ENCODE measurements at places on chromosomes 11 and 22.

DNA sequence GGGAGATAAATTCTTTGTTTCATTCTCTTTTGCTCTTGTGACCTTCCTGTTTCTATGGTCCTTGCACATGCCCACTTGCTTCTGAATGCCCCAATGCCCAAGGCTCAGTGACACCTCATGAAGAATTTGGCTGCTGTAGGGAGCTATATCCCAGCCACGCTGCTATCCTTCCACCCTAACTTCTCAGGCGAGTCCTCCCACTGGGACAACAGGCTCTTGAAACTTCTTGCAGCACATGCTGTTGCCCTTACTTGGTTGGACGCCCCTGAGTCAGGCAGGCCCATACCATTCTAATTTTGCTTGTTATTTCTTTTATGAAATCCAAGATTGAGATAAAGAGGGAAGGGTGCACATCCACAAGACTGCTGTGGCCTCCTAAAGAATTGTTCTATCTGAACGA lies 57.6 kb upstream of the BLID start:
- no peak for DNase-seq

DNA sequence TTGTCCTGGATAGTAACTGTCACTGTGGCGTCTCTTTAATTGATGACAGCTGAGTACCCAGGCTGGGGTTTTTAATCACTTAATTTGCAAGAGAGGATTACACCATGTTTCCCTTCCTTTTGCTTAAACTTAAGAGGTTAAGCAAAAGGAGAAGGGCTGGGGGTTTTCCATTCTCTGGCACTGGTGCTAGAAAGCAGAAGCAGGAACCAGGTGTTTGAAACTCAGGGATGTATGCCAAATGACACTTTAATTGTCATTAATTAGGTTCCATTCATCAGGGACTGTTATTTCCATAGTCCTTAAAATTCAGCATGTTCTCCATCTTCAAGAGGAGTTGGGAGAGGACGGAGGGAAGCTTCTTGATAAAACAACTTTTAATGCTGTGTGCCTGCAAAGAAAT lies 746.2 kb downstream of the NELL1 start:
- DNase-seq, result no peak

- DNase-seq, result no peak
Observed at GRCh38 chr22:23649071-23649501, 17.0 kb upstream of the DRICH1 start.

GRCh38 chr11:69834251-69834650 lies 15.0 kb upstream of the FGF3 start:
- no peak for DNase-seq

DNA sequence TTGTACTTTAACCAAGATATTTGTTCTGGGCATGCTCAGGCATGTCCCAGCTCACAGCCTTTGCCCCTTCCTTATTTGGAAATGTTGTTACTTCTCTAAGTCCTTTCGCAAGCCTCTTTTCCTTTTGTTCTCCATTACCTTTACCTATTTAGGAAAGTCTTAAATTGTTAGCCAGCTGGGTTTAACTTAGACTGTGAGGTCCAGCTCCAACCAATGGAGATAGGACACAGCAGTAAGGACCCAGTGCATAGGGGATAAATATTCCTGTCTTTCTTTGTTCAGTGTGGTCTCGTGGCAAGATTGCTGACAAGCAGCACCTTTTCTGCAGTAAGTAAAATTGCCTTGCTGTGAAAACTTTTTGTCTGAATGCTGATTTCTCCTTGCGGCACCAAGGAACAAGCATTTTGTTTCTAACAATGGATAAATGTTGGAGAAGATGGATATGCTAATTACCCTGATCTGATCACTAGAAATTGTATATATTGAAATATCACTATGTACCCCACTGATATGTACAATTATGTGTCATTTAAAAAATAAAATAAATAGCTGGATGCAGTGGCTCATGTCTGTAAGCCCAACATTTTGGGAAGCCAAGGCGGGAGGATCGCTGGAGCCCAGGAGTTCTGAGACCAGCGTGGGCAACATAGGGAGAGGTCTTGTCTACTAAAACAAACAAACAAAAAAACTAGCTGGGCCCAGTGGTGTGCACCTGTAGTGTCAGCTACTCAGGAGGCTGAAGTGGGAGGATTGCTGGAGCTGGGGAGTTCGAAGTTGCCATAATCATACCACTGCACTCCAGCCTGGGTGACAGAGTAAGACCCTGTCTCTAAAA lies 31.9 kb upstream of the FTH1 start:
- DNase-seq, result no peak

GRCh38 chr11:83191986-83192385 lies 1.5 kb upstream of the ANKRD42 start:
- no peak for DNase-seq

DNA sequence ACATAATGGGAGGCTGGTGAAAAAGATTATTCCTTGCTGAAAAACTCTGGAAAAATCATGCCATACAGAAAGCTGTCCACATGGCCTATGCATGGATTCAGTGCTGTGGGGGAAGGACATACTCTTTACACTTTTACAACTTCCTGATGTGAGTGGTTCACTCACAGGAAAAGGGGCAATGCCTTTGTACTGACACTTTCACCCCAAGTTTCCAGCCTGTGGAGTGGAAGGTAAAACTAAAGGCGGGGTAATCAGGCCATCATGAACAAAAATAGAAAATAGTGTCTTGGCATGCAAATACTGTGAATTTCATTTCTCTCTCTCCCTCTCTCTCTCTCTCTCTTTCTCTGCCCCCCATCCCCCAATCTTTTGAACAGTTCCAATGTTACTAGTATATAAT lies 281.8 kb downstream of the ETS1 start:
- DNase-seq, result no peak

DNA sequence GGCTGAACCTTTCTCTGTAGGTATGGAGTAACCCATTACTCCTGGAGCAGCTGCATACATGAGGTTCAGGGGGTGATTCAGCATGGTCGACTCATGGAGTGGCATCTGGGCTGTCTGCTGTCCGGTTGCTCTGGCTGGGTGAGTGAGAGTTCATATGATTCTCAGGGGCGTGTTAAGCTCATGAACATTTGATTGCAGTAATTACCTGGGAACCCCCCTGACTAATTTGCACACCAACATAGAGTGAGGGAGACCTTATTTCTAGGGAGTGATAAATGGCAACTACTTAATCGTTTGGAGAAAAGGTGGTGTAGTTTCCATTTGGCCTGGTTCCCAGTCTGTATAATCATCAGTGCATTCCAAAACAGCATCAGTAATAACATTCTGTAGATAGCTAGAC lies 661.9 kb downstream of the ETS1 start:
- DNase-seq, result no peak

GRCh38 chr11:41039592-41039991 lies 419.9 kb downstream of the LRRC4C start:
- DNase-seq, result no peak

DNA sequence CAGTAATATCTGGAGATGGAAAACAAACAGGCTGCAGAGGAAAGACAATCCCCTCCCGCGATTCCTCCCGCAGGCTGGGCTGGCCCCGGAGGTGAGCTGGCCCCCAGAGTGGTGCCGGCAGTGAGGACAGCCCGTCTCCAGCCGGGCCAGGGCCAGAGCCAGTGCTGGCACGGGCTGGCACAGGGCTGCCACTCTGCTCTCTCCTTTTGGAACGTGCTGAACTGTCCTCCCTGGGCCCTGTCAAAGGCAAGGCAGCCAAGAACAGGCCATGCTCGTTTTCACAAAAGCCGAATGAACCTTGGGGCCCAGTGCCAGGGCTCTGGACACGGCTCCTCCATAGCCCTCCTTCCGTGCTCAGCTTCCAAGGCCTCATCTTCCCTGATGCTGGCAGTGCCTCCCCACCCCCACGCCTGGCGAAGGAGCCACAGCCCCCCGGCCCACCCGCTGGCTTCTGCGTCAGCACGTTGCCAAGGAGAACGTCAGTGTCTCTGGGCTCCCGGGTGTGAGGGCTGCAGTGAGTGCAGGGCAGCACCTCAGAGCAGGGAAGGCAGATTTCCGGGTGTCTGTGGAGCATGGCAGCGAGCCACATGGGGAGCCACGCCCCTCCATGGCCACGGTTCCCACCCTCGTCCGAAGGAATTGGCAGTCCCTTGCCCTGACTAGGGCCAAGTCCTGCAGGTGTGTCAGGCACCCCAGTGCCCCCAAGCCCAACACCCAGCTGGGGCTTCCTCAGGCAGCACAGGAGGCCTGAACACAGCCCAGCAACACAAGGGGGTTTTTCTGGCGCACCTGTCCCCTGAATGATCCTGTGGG lies 28.6 kb downstream of the GNAZ start:
- DNase-seq, result no peak

DNA sequence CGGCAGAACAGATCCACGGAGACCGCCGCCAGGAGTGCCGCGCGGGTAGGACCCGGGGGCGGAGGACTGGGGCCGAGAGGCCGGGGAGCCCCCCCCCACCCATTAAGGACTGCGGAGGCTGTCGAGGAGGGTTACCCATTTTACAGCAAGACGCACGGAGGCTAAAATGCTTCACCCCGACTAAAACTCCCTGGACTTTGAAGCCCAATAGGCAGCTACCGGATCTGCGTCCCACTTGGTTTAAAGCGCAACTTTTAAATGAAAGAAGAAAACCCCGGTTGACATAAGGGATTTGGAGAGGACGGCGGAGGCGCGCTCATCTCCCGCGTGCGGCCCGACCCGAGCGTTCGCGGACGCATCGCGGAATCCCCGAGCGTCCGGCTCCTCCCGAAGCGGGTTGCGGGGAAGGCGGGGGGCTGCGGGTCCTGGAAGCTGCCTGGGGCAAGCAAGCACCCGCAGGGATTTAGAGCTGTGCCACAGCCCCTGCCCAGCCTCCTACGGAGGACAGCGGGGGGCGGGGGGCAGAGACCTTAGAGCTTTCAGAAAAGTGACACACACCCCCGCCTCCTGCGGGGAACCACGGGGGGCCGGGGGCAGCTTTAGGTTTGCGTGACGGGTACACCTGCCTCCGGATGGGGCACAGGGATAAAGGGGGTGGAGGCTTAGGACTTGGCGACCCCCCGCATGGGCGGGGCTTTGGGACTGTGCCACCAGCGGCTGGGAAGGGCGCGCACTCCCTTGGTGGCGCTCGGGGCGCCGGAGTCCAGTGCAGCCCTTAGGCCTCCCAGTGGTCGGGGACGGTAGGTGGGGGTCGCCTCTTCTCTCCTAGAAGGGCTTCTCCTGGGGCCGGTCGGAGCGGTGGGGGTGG lies 760 bp upstream of the CELSR1 start:
- no peak for DNase-seq

GRCh38 chr11:8263109-8263768 lies 439 bp downstream of the LMO1 start:
- no peak for DNase-seq

DNA sequence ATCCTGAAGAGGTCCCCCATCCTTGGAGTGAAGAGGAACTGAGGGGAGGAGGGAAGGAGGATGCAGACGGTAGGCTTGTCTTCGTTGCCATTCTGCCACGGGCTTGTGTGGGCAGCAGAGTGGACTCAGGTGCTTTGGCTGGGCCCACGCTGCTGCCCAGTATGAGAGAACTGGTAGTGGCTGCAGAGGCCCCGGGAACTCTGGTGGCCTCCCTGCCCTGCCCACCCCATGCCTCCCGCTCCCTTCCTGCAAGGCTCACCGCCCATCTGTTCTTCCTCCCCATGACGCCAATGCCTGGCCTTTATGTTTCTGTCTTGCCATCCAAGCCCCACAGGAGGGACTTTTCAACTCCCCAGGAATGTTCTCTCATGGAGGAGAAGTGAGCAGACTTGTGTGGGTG lies 157.4 kb downstream of the DSCAML1 start:
- DNase-seq, result no peak

DNA sequence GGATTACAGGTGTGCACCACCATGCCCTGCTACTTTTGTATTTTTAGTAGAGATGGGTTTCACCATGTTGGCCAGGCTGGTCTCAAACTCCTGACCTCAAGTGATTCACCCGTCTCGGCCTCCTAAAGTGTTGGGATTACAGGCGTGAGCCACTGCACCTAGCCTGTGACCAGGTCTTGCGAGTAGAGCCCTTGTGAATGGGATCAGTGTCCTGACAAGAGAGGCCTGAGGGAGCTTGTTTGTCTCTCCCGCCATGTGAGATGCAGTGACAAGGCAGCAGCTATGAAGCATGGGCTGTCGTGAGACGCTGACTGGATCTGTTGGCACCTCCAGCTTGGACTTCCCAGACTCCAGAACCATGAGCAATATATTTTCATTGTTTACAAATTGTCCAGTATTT lies 69.3 kb downstream of the LRRC32 start:
- no peak for DNase-seq

- no peak for DNase-seq
Observed at GRCh38 chr22:50242406-50242949, 2.3 kb downstream of the TUBGCP6 start.

- DNase-seq, result no peak
Observed at GRCh38 chr22:42912059-42912458, 55.0 kb upstream of the ARFGAP3 start.

- no peak for DNase-seq
Observed at GRCh38 chr11:91136631-91137030, 913.8 kb upstream of the CHORDC1 start.

DNA sequence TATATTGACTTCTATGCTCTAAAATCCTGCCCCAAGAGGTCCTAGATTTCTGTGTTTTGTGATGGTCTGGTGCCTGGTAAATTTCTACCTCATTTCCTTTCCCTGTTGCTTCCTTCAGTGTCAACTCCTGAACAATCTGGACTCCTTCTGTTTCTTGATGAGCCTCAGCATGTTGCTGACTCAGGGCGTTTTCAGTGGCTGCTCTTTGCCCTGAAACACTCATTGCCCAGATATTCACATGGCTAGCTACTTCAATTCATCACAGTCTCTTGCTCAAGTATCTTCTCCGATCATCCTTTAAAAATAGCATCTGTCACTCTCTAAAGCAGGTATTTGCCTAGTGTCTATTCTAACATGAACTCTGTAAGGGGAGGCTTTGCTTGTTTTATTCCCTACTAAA lies 526.3 kb upstream of the RAG2 start:
- no peak for DNase-seq

DNA sequence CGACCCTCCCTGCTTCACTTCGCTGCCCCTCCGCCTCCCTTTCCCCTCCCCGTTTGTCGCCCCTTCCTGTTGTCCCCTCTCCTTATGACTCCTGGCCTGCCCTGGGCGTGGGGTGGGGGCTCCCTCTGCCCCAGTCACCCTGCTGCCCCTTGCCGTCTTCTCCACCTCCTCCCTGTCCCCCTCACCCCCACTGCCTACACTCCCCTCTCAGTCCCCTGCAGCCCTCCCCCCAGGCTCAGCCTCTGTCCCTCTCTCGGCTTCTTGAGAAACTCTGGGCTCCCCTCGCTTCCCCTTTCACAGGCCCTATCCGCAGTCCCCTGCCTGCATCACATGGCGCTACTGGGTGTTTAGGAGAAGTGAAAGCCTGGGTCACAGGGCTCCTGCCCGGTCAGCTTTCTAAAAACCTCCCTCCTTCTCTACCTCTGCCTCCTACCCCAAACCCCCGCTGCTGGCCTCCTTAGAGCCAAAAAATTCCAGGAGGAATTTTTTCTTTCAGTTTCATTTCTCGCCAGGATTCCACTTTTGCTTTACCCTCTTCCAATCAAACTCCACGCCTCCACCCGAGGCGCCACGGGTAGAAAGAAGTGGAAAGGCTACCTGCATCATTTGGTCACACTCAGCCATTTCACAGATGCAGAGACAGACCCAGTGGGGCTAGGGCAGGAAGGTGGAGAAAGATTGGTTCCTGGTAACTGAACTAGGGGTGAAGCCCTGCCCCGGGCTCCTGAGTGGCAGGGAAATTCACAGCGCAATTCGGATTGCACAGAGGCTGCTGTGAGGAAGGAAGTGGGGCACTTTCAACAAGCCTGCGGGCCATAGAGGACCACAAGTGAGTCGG lies at the start of gene SLC15A3:
Gene SLC15A3 (minus strand): TSS at position 273 of the 838 bp plus-strand sequence. CDS start 625 bp downstream, outside the sequence.
- DNase-seq, result no peak

GRCh38 chr11:35321532-35322317 lies 97.6 kb downstream of the SLC1A2 start:
- no peak for DNase-seq
